Occipital lobe (tissue), 3 donors: ENCODE measurements at places on chromosomes 4 and X.

GRCh38 chr4:172692701-172693100 lies 475.9 kb upstream of the GALNT7 start:
- DNase-seq: no peak

GRCh38 chr4:141329174-141329569 lies 108.5 kb downstream of the ZNF330 start:
- DNase-seq: no peak

- no peak for DNase-seq
Measured at GRCh38 chrX:46561824-46562657, 11.5 kb upstream of the CHST7 start.

DNA sequence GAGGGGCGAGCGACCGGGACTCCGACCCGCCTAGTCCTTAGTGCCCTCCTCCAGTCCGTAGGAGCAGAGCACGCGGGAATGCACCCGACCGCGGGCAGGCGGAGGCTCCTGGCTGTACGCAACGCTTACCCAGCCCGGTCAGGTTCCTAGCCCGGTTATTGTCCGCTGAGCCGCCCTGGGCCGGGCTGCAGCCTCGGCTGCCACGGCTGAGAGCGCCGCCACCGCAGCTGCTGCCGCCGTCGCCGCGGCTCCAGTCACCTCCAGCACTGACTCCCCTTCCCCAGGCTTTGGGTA lies at the start of gene AMER1:
Gene AMER1, minus strand, starts transcription at position 268 of the 294 bp plus-strand sequence. CDS start 12,422 bp downstream, outside the sequence.
- no peak for DNase-seq

GRCh38 chrX:124497386-124497785 lies 151.0 kb downstream of the SH2D1A start:
- no peak for DNase-seq

DNA sequence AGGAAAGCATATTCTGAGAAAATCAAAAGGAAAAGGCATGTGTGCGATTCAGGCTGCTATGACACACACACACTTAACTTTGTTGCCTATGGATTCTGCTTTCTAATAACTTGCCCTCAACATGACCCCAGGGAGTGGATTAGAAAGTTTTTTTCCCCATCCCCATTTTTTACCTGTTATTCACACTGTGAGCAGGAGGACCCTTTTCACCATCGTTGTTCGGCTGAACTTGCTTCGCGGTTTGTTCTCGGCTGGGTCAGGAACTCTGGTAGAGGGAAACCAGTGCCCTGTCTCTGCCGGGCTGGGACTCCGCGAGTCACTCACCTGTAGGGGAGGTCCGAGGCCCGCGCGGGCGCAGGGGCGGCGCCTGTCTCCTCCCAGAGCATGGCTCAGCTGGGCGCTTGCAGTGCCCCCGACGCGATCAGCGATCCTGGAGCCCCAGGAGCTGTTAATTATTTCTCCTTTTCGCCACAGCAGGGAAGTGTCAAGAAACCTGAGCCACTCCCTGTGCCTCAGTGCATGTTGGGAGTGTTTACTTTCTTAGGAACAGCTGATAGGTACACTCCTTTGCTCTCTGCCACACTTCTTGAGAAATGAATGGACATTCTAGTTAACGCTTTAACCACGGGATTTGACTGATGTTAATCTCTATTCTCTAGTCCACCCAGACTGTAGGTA lies at the start of gene RASSF6:
Gene RASSF6, minus strand, starts transcription at position 322 of the 678 bp plus-strand sequence. CDS start 8,641 bp downstream, outside the sequence.
- no peak for DNase-seq

- DNase-seq: no peak
Measured at GRCh38 chrX:45771560-45772340, 571.1 kb upstream of the DIPK2B start.

- DNase-seq: no peak
Measured at GRCh38 chr4:57104706-57105560, 5.3 kb downstream of the IGFBP7 start.

- no peak for DNase-seq
Measured at GRCh38 chrX:126485409-126485808, 67.2 kb downstream of the DCAF12L1 start.

DNA sequence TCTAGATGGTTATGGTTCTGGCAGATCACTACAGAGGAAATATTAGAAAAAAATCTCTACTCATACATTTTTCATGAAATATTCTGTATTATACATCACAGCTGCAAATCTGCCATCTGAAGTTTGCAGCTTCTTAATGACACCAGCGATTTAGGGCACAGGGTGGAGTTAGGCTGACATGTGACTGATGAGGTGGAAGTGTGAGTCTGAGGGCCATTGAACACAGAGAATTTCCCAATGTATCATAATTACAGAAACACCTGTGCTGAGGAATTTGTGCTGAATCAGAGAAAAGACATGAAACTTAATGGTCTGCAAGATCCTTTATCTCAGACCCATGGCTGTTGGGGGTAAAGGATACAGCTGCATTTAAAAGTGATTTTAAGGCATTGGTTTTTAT lies 2025.6 kb upstream of the AGA start:
- DNase-seq: no peak

GRCh38 chrX:118025226-118025625 lies 91.4 kb downstream of the KLHL13 start:
- DNase-seq: no peak

DNA sequence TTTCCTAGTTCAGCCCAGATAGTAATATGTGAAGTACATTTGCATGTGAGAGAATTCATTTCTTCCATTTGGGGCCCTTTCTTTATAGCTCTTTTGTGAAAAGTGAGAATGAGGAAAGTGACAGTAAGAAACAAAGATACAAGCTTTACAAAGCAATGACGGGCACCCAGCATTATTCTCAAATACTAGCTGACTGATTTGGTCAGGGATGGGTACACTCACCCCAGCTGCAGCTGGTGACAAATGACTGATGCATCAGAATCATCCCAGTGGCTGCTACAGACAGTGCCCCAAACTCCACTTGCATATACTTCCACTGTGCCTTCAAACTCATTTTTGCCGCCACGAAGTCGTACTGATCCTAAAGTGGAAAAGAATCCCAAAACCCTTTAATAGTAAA lies 14.8 kb downstream of the PRSS12 start:
- DNase-seq: no peak

DNA sequence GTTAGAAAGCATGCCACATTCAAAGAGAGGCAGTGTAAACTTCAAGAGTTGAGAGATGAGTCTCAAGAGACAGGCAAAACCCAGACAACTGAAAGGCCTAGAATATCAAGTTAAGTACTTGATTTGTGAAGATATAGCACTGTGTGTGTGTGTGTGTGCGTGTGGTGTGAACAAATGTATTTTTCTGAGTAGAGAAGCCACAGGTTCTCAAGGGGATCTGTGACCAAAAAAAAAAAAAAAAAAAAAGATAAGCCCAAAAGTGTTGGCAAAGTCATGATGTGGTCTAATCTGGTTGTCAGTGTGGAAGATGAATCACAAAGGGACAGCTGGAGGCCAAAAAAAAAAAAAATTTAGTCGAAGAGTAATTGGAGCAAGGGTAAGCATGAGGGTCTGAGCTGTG lies 3.9 kb downstream of the RIPPLY1 start:
- no peak for DNase-seq

- no peak for DNase-seq
Measured at GRCh38 chr4:156969911-156970310, 1.7 kb downstream of the PDGFC start.

GRCh38 chrX:135520022-135520552 lies 373 bp upstream of the INTS6L start:
- no peak for DNase-seq

GRCh38 chr4:63492515-63492914 lies 916.7 kb downstream of the TECRL start:
- no peak for DNase-seq

GRCh38 chr4:111214371-111214770 lies 591.5 kb upstream of the PITX2 start:
- no peak for DNase-seq

DNA sequence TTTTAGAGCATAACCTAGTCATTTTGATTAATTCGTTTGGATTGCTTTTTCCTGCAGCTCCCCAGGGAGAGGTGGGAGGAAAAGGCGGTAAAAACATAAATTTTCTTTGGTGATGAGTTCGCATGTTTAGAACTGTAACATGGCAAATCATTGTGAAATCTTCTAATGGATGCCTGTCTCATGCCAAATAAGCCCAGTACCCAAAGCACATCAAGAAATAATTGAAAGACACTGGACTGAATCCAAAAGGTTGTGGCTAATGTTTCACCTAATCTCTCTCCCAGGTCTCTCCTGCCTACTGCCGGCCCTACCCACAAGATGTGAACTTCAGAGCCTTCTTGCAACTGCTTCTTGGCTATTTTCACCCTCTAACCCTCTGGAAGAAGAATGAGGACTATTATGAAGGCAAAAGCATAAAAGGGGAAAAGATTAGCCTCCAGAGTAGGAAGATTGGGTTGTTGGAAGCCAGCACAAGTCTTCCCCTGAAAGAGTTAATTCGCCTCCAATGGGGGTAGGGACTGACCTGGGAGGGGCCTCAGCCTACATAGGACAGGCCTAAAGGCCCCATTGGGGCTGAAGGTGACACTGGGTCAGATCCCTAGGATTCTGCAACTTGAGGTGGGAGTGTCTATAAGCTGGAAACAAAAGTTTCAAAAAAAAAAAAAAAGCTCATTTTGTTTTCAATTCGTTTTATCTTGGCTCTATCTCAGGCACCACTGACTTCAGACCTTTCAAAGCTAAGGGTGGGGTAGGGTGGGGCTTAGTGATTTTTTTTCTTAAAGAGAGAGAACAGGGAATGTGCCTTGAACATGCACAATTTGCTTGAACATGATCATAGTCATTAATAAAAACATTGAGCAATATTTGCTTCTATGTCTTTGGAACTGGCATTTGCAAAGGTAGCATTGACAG lies 278.6 kb upstream of the KLF3 start:
- DNase-seq: no peak

DNA sequence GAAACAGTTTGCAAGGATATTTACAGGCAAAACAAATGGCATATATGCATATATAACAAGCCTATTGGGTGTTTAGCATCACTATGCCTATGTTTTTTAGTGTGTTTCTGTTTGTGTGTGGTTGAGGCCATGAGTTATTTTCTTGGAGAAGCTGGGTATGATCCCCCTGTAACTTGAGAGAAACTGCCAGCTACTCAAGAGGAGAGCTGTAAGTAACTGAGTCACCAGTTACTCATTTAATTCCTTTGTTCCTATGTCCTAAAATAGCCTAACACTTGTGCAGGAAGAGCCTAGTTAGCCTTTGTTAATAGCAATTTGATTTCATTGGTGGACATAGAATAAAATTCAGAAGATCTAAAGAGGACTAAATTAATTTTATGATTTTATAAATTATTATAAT lies 79.1 kb downstream of the PWWP3B start:
- no peak for DNase-seq

DNA sequence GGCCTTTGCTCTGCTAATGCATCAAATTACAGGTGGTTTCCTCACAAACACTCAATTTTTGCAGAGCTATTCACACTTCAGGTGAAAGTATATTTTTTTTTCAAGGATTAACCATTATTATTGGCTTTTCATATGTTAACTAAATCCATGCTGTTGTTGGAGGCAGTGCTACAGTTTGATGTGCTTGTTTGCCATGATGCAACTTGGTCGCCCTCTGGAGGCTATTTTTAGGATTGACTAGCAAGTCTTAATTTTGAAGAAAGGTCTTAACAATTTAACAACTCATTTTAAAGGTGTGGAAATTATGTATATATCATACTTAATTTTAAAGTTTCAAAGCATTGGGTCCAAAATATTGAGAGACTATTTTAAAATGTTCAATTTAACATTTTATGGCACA lies 168.8 kb upstream of the FAM47A start:
- DNase-seq: peak; percentile 0

- DNase-seq: no peak
Measured at GRCh38 chr4:110061076-110061475, 137.3 kb downstream of the ELOVL6 start.

DNA sequence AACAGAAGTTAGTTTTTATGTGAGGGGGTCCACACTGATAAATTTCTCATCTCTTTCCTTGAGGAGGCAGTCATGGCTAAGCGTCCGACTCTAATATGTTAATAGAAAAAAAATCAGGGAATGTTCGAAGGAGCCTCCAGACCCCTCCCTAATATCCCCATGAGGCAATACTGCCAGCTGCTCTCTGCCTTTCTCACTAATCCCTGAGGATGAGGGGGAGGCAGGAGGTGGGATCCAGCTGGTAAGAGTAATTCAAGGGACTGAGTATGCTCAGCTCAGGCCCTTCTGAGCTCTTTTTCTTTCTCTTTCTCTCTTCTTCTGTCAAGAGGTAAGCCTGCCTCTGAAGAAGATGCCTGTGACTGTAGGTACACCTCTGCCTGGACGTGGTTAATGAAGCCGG lies 51.7 kb downstream of the PIR start:
- DNase-seq: no peak

GRCh38 chrX:100424012-100424411 lies 13.9 kb upstream of the PCDH19 start:
- no peak for DNase-seq

- no peak for DNase-seq
Measured at GRCh38 chr4:35286434-35286833, 957.9 kb downstream of the ARAP2 start.

DNA sequence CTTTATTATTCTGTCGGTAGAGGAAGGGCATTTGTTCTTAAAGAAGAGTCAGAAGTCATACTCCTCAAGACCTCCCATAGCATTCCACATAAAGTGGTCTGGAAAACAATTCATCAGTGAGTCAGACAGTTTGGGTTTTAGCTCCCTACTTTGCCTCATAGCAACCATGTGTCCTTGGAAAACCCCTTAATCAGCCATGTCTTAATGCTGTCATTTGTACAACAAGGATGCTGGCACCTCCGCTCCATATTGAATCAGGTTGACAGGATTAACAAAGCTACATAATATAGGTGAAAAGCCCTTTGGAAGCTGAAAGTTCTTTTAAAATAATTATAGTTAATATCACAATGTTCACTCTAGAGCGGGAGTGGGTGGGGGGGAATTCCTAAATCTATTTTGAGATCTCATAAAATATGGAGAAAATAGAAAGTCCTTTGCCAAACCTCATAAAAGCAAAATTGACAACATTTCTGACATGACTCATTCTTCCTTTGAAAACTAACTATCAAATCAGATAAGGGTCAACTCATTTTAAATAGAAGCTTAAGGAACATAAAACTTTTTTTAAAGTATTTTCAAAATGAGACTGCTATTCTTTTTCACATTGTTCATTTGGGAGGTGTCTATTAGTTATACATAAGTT lies 37.3 kb upstream of the GUCY1A1 start:
- DNase-seq: no peak

DNA sequence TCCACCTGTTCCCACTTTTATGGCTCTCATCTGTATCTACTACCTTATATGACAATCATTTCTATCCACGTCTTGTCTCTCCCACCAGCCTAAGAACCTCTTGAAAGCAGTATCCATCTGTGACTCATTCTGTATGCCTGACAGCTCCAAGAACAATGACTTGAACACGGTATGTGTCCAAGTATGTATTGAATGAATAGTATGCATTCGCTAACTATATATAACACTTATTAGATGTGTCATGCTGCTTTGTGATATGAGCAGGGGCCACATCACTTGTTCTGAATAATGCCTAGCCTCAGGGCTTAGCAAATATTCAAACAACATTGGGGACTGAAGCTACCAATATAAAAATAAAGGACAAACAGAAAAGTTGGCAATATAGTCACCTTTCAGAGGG lies 4.9 kb downstream of the OPHN1 start:
- DNase-seq: no peak

DNA sequence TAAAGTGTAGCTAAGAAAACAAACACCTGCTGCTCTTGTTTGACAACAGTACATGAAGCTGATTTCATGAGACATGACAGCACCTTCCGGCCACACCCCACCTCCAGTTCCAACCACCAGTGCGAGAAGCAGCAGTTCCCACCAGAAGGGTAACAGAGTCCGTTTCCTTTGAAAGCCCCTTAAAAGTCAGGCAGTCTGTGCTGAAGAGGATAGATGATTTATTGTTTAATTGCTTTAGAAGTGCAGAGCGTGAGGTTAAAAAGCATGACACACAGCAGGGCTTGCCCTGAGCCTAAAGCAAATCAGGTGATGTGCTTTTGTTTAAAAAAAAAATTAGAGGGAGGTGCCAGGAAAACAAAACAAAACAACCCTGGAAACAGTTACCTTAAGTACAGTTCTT lies 82.6 kb downstream of the HADH start:
- DNase-seq: no peak
